Adrenal gland (tissue), 19 donors: ENCODE measurements at places on chromosomes 4 and X.

DNA sequence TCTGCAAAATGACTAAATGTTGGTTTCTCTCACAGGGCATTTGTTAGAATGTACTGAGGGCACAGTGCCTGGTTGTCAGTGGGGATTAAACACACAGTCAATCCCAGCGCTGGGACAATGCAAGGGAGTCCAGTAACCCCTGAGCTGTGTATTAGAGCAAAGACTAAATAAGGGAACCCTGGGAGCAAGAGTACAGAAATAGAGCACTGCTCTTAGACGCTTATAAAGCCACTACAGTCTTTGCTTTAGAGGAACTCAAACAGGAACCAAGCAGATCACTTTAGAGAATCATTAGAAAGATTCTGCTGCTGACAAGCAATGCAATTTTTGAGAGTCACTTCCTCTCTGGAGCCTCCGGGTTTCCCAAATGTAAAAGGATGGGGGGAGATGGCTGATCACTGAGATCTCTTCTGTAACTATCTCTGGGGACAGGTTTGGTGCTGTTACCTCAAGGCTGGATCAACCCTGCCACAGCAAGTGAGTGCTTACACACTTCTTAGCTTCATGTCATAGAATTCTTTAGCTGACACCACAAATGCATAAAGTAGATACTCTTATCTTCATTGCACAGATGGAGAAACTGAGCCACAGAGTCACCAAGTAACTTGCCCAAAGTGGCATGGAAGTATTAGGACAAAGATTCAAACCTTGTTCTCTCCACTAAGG lies 137.8 kb upstream of the CPEB2 start:
- no peak for DNase-seq

DNA sequence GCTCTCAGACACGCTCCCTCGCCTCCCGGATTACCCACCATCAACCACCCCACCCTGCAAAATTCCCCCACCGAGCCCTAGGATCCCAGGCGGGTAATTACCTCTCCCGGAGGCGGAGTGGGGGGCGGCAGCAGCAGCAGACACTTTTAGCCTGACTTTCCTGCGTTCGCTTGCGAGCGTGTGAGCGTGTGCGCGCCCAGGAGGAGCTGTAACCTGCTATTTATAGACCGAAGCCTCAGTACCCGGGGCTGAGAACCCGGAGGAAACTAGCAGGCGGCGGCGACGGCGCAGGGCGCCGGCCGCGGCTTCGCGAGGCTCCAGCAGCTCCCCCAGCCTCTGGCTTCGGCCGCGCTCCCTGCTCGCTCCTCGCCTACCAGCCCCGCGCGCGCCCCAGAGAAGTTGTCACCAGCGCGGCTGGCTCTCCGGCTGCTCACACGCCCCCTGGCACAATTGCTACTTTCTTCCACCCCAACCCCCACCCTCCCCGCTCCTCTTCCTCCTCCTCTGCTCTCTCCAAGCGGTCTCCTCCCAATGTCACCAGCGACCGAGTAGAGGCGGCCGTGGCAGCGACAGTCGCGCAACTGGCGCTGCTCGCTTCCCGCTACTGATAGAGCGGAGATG lies at the start of gene INPP4B:
TSS of gene INPP4B (minus strand) at position 194 of the 621 bp plus-strand sequence.
- DNase-seq: peak; percentile 28

DNA sequence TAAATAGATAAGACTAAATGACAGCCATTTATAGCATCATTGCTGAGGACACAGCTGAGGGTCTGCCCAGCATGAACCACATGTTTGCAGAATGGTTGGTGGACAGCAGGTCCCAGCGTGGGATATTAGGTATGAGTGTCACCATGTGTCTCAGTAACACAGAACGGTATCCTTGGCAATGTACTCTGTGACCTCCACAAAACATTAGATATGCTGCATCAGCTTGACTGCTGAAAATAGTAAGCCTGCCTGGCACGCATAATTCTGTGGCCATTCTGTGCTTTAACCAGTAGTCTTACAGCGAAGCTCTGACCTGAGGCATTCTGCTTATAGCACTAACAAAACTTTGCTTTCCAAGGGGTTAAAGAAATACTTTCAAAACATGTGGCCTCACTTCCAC lies 32.0 kb downstream of the LIMCH1 start:
- DNase-seq: peak; percentile 51

DNA sequence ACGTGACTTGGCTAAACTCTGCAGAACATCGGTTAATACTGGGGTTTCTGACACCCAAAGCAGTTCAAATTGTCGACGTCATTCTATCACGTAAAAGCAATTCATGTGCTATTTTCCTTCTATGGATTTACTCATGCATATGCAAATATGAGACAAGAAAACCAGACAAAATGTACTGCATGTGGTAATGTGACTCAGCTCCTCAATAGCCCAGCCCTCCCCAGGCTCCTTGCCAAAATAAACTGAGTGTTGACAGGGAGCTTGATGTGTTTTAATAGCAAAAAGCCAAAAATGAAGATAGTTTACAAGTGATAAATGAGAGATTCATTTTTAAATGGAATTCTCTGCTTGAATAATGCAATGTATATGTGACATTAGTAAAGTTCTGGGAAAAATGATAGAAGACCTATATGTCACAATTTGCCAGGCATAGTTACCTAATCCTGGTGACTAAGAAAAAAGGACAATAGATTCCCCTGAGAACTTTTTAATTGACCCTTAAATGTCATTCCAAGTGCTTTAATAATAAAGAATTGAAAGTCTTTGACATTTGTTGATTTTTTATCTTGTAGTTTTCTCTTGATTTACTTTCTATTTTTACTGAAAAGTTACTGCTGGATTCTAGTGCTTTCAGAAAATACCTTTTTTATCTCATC lies 1700.6 kb upstream of the TENM3 start:
- peak; percentile 88 for DNase-seq

DNA sequence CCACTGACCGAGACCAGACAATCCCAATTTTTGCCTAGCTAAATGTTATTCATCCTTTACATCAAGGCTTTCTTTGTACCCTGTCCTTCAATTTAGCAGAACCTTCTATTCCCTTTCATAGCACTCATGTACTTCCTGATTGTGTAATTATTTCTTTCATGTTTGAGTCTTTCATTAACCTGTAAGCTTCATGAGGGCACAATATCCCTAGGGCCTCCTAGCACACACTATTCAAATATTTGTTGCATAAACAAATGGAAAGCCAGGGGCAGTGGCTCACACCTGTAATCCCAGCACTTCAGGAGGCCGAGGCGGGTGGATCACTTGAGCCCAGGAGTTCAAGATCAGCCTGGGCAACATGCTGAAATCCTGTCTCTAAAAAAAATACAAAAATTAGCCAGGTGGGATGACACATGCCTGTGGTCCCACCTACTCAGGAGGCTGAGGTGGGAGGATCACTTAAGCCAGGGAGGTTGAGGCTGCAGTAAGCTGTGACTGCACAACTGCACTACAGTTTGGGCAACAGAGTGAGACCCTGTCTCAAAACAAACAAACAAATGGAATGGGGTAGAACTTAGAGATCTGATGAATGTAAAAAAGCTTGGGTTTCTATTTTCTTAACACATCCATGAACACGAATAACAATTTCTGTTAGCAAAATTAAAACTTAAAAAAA lies 59.0 kb downstream of the SAT1 start:
- no peak for DNase-seq

DNA sequence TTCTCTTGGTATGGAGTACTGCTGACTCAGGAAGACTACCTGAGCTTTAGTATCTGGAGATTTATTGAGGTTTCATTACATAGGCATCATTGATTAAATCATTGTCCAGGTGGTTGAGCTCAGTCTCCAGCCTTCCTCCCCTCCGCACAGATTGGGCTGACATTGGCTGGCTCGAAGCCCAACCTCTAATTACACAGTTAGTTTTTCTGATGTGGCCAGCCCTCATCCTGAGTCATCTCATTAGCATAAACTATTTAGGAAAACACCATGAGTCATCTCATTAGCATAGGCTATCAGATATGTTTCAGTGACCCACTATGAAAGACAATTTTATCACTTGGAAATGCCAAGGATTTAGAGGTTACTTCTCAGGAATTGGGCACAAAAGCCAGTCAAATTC lies 93.9 kb upstream of the ANKRD50 start:
- no peak for DNase-seq

- peak; percentile 49 for DNase-seq
Observed at GRCh38 chr4:158236304-158237030, 26.2 kb downstream of the TMEM144 start.

- DNase-seq: no peak
Observed at GRCh38 chrX:43087830-43088229, 309.9 kb upstream of the PPP1R2C start.

GRCh38 chr4:99536271-99536670 lies 25.4 kb downstream of the C4orf17 start:
- DNase-seq: no peak
